ENCODE measurements at places on chromosomes 7 and 10. TPM values are rescaled to one million over a fixed set of nuclear protein-coding genes. Genes with fewer than 3 reads are reported as not detected.
A peak's percentile ranks its signal among the peaks of the same experiment; 100 is the strongest.

DNA sequence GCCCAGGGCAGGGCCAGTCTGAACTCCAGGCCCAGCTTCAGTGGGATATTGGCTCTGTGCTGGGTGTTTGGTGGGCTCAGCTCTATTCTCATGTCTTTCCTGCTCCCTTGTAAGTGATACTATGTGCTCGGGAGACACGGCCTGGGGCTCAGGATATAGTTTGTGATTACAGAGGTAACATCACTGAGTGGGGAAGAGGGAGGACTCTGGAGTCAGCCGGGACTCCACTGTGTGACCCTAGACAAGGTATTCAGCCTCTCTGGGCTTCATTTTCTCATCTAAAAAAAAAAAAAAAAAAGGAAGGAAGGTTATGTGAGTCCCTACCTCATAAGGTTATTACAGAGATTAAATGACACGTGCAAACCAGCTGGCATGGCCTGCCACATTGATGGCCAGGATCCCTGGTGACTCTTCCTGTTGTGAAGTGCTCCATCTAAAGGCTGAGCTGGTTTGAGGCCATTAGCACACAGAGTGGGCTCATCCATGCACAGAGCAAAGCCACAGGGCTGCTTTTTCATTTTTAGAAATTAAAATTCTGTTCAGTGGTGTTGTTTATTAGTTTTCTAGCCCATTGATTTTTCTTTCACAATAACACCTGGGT lies 15.7 kb downstream of the SLC13A4 start:
- H3K27ac ChIP-seq: no peak overlapping the region
- H3K27me3 ChIP-seq: no peaks in the 10 kb centered on the region
- H3K4me3 ChIP-seq: no peak overlapping the region
- no peaks in the 10 kb centered on the region for H3K36me3 ChIP-seq
- DNase-seq: no peak

DNA sequence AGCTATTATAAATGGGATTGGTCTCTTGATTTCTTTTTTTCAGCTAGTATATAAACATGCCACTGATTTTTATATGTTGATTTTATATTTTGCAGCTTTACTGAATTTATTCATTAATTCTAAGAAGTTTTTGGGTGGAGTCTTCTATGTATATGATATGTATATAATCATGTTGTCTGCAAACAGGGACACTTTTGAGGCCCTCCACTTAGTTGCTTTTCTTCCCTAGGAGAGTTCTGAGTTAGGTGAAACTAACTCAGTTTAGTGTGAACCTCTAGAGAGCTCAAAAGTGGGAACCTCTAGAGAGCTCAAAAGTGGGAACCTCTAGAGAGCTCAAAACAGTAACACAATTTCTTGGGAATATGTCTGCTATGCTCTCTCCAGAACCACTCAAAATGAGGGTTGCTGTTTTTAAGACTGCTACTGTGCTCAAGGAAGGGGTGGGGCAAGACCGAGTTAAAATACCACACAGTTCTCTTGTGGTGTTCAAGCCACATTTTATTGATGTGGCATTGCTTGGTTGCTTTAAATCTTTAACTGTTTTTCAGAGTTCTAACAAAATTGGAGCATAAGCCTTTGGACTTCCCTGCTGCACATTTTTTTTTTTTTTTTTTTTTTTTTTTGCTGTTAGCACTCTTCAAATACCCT lies 13.2 kb downstream of the CCDC7 start:
- H3K4me3 ChIP-seq: no peak overlapping the region
- no peaks in the 10 kb centered on the region for H3K36me3 ChIP-seq
- H3K27me3 ChIP-seq: no peaks in the 10 kb centered on the region
- H3K4me1 ChIP-seq: no peaks in the 10 kb centered on the region

DNA sequence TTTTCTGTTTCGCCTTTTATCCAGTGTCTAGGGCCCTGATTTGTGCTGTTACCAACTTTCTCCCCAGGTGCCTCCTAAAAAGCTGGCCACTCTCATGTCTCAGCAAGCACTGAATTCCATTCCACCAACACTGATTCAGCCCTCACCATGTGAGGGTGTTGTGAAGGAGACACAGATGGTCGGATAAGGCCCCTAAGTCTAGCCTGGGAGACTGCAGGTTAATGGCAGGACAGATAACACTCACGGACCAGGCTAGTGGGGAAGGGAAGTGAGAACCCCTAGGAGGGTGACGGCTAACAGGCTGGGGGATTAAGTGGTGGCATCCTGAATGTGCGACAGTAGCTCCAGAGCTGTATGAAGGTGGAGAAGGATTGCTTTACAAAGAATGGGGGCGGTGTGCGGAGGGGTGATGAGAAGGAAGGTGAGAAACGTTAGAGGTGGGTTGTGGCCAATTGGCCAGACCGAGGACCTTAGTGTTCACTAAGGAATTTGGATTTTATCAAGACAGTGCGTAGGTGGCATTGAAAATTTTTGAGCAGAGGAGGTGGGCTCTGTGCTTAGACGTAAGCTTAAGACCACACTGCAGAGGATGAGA lies 3.8 kb upstream of the DUSP5 start:
- H3K27ac ChIP-seq: no peak overlapping the region
- no peak overlapping the region for H3K4me3 ChIP-seq
- no peaks in the 10 kb centered on the region for H3K27me3 ChIP-seq
- no peak for DNase-seq

GRCh38 chr10:126131341-126131740 lies 235.0 kb downstream of the FANK1 start:
- no peak for DNase-seq
- H3K4me3 ChIP-seq: no peak overlapping the region
- H3K4me1 ChIP-seq: no peaks in the 10 kb centered on the region
- H3K27ac ChIP-seq: no peak overlapping the region
- no peaks in the 10 kb centered on the region for H3K36me3 ChIP-seq
- H3K27me3 ChIP-seq: no peaks in the 10 kb centered on the region

- no peaks in the 10 kb centered on the region for H3K27me3 ChIP-seq
- peak overlapping the region; percentile 9 for H3K27ac ChIP-seq
- no peak for DNase-seq
Observed at GRCh38 chr7:29488977-29489376, 74.7 kb upstream of the PRR15 start.

GRCh38 chr7:79430391-79430790 lies 23.1 kb downstream of the MAGI2 start:
- DNase-seq: no peak
- H3K27ac ChIP-seq: no peak overlapping the region
- no peaks in the 10 kb centered on the region for H3K27me3 ChIP-seq
- H3K36me3 ChIP-seq: no peaks in the 10 kb centered on the region

- no peak overlapping the region for H3K4me3 ChIP-seq
- no peaks in the 10 kb centered on the region for H3K27me3 ChIP-seq
- H3K36me3 ChIP-seq: no peaks in the 10 kb centered on the region
- DNase-seq: no peak
Observed at GRCh38 chr10:13704964-13705363, 118.2 kb downstream of the PRPF18 start.

DNA sequence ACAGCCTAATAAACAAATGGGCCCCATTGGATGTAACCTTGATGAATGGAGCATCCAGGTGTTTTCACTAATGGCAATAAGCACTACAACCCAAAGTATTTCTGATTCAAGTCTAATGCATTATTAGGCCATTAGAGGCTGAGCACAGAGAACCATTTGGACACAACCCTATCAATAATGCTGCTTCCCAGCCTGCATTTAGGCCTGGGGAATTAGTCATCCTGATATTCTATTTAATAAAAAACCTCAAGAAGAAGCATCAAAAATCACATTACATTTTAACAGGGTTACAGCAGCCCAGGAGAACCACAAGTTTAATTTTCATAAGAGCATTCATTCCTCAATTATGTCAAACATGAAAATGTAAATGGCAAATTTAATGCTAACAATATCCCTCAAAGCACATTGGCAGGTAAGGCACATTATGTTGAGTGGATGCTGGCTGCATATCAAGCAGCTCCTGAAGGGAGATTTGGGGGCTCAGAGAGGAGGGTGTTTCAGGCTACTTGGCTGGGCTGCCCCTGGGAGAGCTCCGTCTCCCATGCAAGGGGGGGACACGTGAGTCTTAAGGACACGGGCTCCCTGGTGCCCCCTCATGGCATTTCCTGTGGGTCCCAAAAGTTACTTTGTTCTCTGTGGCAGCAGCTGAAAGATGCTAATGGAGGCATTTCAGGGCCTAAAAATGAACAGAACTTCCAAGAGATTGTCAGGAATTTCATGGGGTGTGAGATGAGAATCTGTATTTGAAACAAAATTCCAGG lies 143.4 kb downstream of the HERPUD2 start:
- H3K27ac ChIP-seq: no peak overlapping the region
- H3K27me3 ChIP-seq: no peaks in the 10 kb centered on the region
- H3K36me3 ChIP-seq: no peaks in the 10 kb centered on the region
- no peak for DNase-seq

DNA sequence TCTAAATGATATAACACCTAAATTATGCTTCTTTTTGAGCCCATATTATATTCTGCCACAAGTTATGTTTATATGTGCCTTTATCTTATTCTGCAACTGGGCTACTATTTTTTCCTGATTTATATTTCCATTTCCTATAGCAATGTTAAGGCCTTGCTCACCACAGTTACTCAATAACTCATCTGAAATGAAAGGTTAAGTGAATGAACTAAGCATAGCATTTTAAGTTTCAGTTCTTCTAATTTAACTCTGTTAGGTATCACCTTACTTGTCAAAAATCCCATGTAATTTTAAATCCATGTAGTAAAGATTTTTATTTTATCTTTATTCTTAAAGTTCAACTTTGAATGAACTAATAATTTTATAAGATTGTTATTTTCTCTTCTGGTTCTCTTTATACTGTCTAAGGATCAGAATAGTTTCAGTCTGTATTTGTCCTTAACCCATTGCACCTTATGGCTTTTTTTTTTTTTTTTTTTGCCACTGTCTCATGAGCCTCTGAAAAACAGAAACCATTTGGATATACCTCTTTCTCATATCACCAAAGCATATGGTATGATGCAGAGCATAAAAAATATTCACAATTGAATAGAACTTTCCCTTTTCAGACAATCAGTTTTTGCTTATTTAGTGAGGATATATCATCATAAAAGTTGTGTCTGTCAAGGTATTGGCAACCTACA lies 301.8 kb upstream of the ZWINT start:
- H3K36me3 ChIP-seq: no peaks in the 10 kb centered on the region
- H3K27me3 ChIP-seq: no peaks in the 10 kb centered on the region
- no peak overlapping the region for H3K27ac ChIP-seq

DNA sequence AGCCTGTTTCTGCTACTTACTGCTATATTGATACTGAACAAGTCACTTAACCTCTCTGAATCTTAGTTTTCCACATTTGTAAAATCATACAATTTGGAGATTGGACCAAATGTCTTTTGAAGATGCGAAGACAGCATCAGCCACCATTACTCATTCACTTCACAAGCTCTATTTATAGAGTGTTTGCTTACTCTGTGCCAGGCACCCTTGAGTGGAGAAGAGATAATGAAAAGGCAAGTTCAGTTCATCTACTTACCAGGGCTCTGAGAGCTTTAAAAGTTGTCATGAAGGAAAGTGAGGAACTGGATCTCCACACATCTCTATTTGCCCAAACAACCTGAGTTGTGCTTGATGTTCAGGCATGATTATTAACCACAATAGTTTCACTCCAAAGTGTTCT lies 277.5 kb downstream of the CSTF2T start:
- H3K27ac ChIP-seq: peak overlapping the region; percentile 72
- no peaks in the 10 kb centered on the region for H3K36me3 ChIP-seq
- no peaks in the 10 kb centered on the region for H3K4me1 ChIP-seq

DNA sequence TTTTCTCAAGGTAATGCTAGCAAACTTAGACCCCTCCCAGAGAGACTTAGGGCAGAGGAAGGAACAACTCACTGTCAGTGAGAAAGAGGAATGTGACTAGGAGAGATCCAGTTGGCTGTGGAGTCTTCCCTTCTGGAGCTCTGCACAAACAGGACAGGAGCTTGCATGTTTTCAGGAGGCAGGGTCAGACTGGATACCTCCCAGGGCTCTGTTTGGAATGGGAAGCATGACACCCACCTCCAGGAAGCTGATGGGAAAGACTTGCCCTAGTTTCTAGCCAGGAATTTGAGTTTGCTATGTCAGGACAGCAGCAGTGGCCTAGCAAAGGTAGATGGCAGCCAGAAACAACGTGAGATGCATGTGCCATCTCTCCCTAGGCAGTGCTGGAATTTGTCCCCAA lies 40.6 kb downstream of the GHRHR start:
- no peaks in the 10 kb centered on the region for H3K36me3 ChIP-seq
- H3K27ac ChIP-seq: no peak overlapping the region
- H3K4me1 ChIP-seq: no peaks in the 10 kb centered on the region
- no peak for DNase-seq
- H3K4me3 ChIP-seq: no peak overlapping the region

DNA sequence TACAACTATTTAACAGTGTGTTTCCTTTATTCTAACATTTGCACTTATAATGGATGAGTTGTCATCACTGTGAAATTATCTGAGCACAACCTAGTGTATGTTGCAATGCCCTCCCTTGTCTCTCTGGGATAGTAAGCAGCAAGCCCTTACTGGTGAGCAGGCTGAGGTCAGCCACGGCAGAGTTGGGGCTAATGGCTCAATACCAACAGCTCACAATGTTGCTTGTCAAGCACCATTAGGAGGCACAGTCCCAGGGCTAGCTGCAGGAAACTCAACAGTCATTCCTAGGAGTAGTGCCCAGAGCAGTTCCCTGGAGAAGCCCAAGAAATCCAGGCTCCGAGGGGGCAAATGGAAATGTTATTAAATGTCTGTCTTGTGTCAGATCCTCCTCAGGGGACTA lies 858.4 kb downstream of the GRID1 start:
- no peaks in the 10 kb centered on the region for H3K4me1 ChIP-seq
- no peak overlapping the region for H3K27ac ChIP-seq
- DNase-seq: no peak
- H3K36me3 ChIP-seq: no peaks in the 10 kb centered on the region
- H3K4me3 ChIP-seq: no peak overlapping the region

DNA sequence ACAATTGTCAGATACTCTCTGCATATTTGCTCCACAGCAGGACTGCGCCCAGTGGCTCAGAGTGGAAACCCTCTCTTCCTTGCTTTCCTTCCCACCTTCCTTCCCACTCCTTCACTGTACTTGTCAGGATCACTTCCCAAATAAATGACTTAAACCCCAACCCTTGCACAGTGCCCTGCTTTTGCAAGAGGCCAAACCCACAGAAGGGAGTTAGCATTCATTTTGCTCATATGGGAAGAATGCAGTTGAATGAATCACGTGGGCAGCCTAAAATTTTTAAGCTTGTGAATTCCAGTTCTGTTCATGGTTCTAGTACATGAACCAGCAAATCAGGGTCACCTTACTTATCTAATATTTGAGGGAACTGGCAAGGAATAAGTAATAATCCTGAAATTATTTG lies 47.7 kb upstream of the SFMBT2 start:
- no peaks in the 10 kb centered on the region for H3K4me1 ChIP-seq
- no peaks in the 10 kb centered on the region for H3K36me3 ChIP-seq
- H3K4me3 ChIP-seq: no peak overlapping the region
- no peaks in the 10 kb centered on the region for H3K27me3 ChIP-seq
- no peak overlapping the region for H3K27ac ChIP-seq

- DNase-seq: no peak
- H3K36me3 ChIP-seq: no peaks in the 10 kb centered on the region
- no peaks in the 10 kb centered on the region for H3K4me1 ChIP-seq
- H3K4me3 ChIP-seq: no peak overlapping the region
Observed at GRCh38 chr10:23367896-23368595, 23.4 kb upstream of the C10orf67 start.

Gene LIPF
- total RNA-seq: not detected

Gene TBX20
- 0.41 TPM for total RNA-seq

Gene MYO3A
- not detected for total RNA-seq

Gene KAZALD1
- total RNA-seq: not detected
